ENCODE measurements at places on chromosomes 12 and 14.

GRCh38 chr12:56104815-56105608 lies 653 bp downstream of the PA2G4 start:
- no peak for DNase-seq

DNA sequence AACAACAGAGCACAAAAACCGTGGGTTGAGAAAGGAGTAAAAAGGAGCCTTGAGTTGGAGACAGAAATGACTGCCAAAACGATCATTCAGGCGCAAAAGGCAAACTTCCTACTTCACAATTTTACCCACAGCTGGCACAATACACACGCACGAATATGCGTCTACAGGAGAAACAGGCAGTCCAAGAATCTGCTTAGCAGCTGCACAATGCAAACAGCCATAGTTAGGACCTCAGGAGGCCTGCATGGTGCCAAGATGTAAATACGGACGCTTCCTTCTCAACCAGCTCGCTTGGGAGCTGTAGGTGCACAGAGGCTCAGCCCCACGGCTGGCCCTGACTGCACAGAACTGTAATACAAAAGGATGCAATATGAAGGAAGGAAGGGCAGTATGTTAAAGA lies 250.1 kb upstream of the CAND1 start:
- DNase-seq: no peak

GRCh38 chr14:52265253-52265652 lies 2.2 kb upstream of the PTGDR start:
- no peak for DNase-seq

DNA sequence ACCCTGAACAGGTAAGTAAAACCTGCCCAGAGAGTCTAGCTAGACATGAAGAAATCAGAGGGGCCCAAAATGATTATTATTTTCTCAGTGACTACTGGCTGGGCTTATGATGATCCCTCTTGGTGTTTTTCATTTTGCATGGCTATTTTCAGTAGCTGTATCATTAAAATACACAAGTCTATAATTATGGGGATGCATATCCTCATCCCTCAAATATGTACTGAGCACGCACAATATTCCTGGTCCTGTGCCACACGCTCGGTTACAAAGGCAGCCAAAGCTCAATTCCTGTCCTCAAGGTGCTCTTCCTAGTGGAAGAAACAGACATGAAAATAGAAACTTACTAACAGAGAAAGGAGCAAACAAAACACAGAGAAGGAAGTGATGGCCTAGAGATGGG lies 180.0 kb downstream of the DAD1 start:
- DNase-seq: no peak

- no peak for DNase-seq
These were observed 117.3 kb upstream of the PZP start for GRCh38 chr12:9325471-9325870.

DNA sequence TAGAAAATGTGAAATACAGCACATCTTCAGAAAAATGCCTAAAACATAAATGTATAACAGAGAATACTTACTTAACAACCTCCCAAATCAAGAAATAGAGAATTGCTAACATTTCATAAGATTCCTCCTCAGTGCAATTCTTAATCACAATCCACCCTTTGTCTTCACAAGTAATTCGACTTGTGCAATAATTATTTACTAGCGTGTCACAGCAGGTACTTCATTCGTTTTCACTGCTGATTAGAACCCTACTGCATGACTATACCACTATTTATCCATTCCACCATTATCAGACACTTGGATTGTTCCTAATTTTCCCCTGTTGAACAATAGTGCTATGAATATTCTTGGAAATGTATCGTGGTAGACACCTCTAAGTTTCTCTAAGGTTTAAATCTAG lies 64.9 kb upstream of the BBS10 start:
- no peak for DNase-seq

- DNase-seq: no peak
These were observed 3.3 kb downstream of the ARHGAP9 start for GRCh38 chr12:57476162-57476992.

- DNase-seq: no peak
These were observed 13.7 kb downstream of the HNRNPC start for GRCh38 chr14:21255385-21256101.

GRCh38 chr12:111792155-111792855 lies 25.6 kb downstream of the ALDH2 start:
- no peak for DNase-seq

DNA sequence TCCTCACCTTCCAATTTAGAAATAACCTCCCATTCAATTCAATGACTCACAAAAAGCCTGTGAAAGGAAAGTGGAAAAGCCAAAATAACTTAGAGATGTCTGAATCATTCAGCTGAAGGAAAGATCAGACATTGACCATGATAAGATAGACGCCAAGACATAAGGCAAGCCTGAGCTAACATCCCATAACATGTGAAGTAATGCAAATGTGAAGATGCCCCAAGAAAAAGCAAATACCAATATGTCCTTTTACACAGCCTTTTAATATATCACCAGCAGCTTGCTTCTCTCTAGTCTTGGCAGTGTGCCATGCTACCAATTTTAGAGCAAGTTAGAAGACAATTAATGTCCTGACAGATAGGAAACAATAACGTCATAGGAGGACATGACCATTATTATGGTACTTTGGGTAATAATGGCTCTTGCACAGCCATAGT lies 2.4 kb upstream of the NUMB start:
- DNase-seq: no peak

DNA sequence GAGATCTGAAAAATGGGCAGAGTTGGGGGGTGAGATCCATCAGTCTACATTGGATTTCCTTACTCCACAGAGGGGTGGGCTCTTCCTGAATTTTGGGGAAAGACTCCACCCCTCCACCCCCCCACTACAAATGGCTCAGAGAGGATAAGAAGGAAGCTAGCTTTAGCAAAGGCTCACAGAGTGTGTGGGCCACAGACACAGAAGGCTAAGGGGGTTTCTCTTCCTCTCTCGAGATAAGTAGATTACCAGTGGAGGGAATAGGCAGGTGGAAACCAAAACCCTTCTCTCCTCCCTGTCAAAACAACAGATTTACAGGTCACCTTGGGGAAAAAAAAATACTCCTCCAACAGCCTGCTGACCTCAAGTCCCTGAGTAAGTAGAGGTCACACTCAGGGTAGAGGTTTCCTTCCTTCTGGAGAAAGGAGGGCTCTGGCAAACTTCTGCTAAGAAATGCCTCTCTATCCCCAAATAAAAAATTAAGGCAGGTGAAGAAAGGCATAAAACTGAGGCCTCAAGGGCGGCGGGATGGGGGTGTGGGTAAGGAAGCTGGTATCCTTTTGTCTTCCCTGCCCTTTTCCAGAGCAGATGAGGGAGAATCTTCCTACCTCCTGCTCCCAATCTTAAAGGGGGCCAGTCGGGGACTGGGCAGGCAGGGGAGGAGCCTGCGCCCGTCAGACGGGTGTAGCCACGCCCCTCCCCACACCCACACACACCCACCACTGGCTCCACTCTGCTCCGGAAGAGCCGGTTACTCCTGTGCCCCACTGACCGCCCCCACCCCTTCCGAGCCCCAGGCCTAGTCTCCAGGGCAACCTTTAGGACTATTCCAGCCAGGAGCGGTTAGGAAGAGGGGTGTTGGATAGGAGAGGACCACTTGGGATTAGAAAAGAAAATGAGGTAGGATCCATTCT lies 1.9 kb upstream of the BAZ2A start:
- DNase-seq: no peak

GRCh38 chr14:23951590-23952201 lies 1.9 kb upstream of the DHRS4 start:
- DNase-seq: no peak

DNA sequence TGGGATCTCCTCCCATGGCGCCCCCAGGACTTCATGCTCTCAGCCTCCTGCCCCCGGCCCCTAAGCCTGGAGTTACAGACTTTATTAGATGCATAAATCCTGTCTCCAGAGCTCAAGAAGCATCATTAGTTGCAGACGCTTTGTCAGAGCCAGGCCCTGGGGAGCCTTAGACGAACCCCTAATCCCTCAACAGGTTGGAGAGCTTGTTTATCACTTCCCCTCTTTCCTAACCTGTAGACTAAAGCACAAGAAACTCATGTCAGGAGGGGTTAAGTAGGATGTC lies 260 bp upstream of the NPFF start:
- DNase-seq: no peak

DNA sequence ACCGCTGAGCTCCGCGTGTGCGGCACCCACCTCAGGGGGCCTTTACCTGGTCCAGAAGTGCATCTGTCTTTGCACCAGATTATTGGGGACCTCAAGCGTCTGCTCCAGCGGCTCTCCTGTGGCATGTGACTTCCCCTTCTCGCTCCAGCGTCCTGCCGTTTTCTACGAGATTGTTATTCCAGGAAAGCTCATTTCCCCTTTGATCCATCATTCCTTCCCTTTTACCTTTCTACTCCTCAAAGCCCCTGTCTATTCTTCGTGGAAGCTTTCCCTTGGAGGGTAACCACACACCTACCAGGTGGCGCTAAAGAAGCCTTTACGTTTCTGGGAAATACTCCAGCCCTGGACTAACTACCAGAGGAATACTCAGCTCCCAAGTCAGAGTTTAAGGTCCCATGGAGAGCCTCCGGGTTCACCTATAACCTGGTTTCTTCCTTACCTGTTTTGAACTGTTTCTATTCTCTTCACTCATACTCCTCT lies 1.5 kb downstream of the FKBP4 start:
- DNase-seq: no peak

- no peak for DNase-seq
These were observed 322.1 kb upstream of the RGS6 start for GRCh38 chr14:71610149-71610548.

- DNase-seq: peak; percentile 24
These were observed 9.6 kb upstream of the FOXG1 start for GRCh38 chr14:28756884-28757570.

GRCh38 chr14:92590176-92590575 lies 76.6 kb downstream of the RIN3 start:
- DNase-seq: no peak

GRCh38 chr12:79886917-79887519 lies 47.9 kb downstream of the PPP1R12A start:
- DNase-seq: no peak

DNA sequence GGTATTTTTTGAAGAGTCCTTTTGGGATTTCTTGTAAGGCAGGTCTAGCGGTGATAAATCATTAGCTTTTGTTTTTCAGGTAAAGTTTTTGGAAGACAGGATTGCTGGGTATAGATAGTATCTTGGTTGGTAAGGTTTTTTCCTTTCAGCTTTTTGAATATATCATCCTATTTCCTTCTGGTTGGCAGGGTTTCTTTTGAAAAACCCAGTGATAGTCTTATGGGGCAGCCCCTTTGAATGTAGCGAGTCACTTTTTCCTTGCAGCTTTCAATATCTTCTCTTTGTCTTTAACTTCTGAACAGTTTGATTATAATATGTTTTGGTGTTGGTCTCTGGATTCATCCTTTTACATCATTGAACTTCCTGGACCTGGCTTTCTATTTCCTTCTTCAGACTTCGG lies 20.2 kb downstream of the TMX1 start:
- no peak for DNase-seq

- DNase-seq: no peak
These were observed 17.3 kb upstream of the KCNA1 start for GRCh38 chr12:4892418-4892817.

- no peak for DNase-seq
These were observed 366.0 kb upstream of the RGS6 start for GRCh38 chr14:71566276-71566675.

DNA sequence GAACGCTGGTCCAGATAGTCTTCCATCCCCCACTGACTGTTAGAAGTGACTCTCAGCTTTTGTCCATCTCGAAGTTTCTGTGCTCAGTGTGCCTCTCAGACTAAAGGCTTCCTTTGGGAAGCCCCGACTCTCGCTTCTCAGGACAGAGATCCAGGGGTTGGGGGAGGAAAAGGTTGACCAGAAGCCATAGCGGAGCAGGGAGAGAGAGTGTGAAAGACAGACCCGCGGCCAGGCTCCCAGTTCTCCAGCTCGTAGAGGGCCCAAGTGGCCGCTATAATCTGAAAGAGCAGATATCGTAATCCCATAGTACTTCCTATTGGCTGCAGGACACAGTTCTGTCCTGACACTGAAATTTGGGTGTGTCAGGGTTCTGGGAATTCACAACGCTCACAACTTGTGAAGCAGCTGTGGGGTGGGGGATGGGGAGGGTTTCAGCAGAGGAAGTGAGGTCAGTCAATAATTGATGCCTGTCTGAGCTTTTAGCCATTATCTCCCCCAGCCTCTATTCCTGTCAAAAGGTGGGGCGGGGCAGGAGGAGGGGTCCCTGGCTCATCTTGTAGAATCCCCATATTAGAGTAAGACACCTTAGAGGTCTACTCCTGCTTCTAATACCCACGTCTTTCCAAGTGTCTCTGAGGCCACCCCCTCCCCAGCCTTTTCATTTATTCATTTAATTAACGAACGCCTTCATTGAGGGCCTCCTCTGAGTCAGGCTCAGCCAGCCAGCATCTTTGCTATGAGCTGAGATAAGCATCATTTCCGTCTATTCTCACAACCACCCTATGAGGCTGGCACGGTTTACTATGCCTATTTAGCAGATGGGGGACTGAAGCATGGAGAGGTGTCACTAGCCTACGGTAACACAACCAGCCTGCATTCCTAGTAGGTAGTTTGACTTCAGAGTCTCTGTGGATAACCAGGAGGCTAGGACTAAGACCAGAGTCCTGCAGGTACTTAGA lies 1.6 kb upstream of the ACVRL1 start:
- no peak for DNase-seq

- DNase-seq: no peak
These were observed 350.1 kb downstream of the TMTC2 start for GRCh38 chr12:83036847-83037246.

GRCh38 chr12:92495108-92495507 lies 207.7 kb upstream of the PLEKHG7 start:
- DNase-seq: no peak

DNA sequence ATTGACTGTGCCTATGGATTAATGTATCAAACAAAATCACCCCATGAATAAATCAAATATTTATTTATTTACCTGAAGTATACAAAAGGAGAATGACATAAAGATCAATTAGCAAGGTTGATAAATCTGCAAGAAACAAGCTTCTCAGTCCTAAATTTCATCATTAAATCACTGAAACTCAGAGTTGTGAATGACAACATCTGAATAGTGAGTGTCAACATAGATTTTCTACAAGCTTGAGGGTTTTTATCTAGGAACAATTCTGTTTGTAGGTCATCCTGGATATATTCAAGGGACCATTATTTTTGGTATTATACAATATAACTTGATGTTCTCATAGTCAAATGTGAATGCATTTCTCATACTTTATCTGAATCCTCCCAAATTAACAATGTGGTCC lies 17.4 kb upstream of the KLRF1 start:
- DNase-seq: no peak

DNA sequence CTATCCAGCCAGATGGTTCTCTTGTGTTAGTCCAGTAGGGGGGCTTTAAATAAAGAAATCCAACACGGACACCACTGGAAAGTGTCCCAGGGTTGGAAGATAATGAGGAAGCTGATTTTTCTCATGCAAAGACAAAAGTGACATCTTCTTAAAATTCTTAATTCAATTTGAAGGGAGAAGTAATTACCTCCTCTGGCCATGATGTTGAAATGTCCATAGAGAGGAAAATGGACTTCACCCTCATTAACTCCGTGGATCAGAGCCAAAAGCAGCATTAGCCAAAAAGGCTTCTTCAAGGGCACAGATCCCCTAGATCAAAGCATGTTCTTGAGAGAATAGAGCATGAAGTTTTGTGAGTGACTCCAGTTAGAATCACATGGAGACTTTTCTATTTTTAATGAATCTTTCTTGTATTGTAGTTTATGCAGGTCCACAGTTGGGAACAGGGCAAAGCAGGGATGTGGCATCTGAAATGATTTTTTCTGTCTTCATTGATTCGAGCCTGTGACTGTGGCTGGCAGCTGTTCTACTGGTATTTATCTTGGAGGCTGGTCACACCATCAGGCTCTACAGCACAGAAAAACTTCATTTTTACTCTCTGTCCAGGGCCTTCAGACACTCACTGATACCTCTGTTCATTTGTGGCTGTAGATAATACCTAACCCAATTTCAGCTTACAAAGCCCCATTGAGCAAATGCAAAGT lies 1002.5 kb downstream of the AACS start:
- no peak for DNase-seq
